ENCODE measurements at places on chromosomes 7 and 10. TPM values are rescaled to one million over a fixed set of nuclear protein-coding genes. Genes with fewer than 3 reads are reported as not detected.

The CUBN gene
- not detected for total RNA-seq

The FAM221A gene
- total RNA-seq: 0.45 TPM

The LIPK gene
- not detected for total RNA-seq

The TFEC gene
- total RNA-seq: not detected

The LBX1 gene
- total RNA-seq: not detected

Data from A549 treated with GW870086 at 1 μM for 4 hours (cell line).